ENCODE measurements at places on chromosomes 5 and 9.

DNA sequence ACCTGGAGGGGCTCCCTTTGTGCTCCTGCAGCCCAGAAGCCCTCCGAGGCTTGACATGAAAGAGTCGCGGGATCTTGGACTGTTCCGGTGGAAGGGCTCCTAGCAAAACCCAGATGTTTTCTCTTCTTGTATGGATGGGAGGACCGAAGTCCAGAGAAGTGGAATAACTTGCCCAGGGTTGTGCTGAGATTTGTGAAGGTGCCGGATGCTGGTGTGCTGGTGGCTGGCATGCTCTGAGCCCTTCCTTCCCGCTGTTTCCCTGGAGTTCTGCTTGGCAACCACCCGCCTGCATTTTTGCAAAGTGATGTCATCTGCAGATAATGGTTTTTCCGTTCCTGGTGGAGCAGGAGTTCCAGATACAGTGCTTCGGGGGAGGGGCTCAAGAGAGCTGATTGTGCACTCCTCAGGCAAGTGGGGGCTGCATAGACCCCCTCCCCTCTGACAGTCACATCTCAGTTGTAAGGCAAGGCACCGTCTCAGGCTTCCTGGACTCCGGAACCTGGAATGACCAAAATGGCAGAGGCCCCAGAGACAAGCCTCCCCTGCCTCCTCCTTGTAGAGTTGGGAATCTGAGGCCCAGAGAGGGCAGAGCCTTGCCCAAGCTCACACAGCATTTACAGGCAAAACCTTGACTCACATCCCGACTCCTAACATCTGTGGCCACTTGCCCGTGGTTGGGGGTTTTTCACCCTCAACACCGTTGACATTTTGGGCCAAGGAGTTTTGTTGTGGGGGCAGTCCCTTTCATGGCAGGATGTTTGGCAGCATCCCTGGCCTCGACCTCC lies 157.0 kb downstream of the RGS3 start:
- DNase-seq, result peak; percentile 26

- no peak for DNase-seq
Measured at GRCh38 chr5:141403387-141403786, 809 bp downstream of the PCDHGA9 start.

DNA sequence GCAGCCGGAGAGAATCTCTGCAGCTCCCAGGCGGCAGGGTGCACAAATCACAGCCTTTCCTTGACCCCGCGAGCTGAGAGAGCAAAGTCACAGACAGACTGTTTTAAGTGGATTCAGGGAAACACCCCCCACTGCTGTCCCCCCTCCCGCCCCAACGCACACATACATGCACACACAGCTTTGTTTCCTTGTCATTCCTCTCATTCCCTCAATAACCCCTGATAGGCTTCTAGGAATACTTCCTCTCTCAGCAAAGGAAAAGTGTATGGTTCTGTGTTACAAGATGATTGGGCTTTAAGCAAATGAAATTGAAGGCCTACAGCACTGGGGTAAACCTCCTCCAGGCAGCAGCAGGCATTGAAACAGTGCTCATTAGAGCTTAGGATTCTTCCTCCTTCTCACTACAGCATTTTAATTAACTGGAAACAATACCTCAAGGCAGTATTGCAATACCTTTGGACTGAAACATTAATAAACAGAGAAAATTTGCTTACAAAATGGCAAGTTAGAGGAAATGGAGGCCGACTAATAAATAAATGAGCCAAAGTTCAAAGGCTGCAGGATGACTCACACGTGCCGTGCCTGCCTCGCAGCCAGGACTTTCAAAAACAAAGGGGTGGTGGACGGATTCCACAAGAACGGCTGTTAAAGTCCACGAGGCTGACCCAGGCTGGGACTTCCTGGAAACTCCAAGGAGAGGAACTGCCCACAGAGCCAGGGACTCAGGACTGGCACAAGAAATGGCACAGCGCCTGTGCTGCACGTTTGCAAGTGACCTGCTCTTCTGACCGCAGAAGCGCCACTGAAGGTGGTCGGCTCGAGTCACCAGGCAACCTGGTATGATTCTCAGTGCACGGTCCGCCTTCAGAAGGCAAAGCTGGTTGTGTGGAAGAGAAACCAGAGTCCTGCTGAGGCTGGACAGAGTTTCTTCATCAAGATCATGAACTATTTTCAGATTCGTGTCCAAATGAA lies 236.2 kb downstream of the SYK start:
- DNase-seq, result no peak

- no peak for DNase-seq
Measured at GRCh38 chr5:95671826-95672225, 11.0 kb downstream of the SPATA9 start.

DNA sequence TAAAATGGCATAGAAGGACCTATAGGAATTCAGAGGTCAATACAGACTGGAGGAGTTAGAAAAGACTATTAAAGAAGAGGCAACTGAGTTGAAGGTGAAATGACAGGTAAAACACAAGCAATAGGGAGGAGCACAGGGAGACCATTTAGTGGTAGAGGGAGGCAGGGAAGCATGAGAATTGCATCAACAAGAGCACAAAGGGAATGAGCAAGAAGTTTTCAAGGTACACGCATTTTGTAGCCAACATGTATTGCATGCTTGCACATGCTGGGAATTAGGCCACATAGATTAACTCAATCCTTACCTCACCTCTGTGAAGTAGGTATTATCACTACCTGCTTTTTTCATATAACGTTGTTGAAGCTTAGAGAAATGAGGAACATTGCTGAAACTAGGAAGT lies 42.3 kb downstream of the PLPP1 start:
- no peak for DNase-seq
